ENCODE measurements at places on chromosomes 2 and 18.

DNA sequence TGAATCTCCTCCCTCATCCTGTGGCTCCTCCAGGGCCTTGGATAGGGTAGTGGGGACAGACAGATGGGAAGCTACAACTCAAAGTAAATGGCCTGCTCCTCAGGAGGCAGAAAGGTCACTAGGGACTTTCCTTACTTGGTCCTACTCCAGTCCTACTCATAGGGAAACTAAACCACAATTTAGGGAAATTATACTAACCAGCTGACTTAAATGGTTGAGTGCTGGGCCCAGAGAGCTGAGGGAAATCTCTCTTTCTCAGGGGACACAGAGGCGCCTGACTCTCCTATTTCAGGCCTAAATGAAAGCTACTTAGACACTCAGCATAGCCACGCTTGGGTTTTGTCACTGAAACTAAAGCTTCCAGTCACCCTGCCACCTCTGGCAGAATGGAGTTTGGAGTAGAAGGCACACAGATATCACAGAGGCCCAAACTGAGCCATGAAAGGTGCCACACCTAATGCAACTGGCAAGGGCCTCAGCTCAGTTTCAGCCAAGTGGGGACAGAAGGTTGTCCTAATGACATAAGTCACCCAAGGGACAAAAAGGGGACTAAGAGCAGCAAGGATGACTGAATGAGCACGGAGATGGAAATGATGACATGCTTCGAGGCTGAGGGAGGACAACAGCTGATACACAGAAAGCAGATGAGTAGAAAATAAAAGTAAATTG is 24.0 kb downstream of the CERKL start:
- no peak for DNase-seq

GRCh38 chr2:10575609-10576280 is 114.0 kb downstream of the NOL10 start:
- DNase-seq: no peak

GRCh38 chr2:96213379-96213778 is 4.8 kb upstream of the STARD7 start:
- no peak for DNase-seq

DNA sequence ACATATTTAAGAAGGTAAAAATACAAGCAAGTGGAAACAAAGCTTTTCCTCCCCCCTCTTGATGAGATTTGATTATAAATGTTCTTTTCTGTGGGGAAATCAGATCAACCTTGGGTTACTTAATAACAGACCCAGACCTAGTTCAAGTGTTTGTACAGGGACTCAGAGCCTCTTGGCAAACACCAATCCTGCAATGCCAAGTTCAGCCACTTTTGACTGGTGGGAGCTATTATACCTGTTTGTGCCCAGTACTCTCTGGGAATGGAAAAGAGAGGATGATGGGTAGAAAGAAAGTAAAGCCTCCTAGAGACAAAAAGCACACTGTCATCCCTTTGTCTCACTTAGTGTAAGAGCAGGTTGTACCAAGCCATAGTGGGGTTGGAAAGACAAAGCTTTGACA is 63.8 kb upstream of the EPHA4 start:
- no peak for DNase-seq

DNA sequence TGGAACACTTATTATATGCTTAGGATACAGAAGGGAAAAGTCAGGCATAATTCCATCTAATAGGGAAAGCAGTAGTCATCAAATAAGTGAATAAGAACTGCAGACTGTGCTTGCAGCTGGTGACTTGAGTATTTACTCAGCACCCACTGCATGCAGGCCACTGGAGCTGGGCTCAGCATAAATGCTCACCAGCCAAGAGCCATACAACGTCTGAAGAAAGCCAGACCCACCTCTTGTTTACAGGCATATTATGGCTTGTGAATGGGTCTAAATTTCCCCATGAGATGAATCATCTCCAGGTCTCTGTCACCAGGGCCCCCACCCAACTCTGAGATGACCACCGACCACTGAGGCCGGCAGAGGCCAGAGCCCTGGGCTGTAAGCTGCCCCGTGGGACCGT is 123.8 kb upstream of the PKDCC start:
- no peak for DNase-seq

All from CD4-positive, alpha-beta T cell treated with Interleukin-6 for 4 hours (primary cell).